ENCODE measurements at places on chromosomes 2 and 18.
A peak's percentile ranks its signal among the peaks of the same experiment; 100 is the strongest.

DNA sequence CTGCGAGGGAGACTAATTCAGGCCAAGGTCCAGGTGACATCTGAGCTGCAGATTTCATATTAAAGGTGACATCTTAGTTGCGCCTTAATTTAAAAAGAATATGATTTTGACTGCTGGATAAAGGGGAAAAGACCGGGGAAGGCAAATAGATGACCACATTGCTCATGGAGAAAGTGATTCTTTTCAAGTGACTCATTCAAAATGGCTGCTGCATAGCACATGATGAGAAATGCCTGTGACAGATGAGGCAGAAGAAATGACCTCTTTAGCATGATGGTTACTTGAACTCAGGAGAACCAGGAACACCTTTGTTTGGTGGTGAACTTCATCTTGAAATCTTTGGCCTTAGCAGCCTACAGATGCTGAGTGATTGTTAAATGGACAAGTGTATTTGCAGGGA, 385.8 kb upstream of the TRIB2 start:
- no peak for DNase-seq

DNA sequence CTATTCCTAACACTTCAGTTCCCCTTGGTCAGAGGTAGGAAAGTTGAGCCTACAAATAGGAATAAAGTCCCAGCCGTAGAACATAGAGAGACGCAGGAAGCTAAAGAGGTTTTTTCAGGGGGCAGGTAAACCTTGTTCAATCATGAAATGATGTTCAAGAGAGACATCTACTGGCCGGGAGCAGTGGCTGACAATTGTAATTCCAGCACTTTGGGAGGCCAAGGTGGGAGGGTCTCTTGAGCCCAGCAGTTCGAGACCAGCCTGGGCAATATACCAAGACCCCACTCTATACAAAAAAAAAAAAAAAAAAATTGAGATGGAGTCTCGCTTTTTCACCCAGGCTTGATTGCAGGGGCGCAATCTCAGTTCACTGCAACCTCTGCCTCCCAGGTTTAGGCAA, 66.7 kb upstream of the DNAJC10 start:
- DNase-seq: no peak

DNA sequence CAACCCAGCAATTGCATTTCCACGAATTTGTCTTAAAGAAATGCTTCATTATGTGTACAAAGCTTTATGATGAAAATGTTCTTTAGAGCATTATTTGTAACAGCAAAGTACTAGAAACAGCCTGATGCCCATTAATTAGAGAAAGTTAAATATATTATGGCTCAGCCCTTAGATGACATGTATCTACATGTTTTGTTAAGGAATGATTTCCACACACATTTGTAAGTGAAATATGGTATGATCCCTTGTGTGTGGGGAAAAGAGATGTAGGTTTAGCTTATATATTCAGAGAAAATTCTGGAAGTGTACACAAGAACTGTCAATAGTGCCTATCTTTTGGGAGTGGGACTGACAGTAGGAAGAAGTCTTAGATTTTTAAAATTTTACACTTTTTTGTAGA, 3.8 kb upstream of the PTPN4 start:
- DNase-seq: no peak

DNA sequence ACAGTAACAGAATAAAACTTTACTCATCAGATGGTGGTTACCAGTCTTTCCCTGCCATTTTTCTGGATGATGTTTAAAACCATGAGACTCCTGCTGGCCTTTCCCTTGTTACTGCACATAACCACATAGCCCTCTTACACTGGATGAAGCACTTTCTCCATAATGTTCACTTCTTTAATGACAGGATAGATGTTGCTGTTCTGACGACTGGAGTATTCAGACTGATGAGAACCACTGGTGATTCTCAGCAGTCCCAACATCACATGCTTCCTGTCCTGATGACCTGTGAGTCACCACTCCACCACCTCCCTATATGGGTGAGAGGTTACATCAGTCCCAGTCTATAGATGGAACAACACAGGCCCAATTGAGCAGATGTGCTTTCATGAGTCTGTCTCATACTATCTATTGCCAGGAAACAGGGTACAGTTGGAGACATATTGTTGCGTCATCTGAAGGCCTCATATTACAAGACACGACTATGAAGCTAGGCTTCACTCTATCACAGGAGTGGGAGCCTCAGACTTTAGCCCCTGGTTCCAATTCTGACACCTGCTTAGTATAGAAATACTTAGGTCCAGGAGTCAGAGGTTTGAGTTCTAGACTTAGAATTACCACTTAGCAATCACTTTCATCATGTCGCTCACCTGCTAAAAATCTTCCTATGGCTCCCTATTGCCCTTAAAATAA, 145.7 kb upstream of the KLF7 start:
- DNase-seq: no peak

- DNase-seq: no peak
Observed at GRCh38 chr18:22223254-22223964, 54.0 kb downstream of the GATA6 start.

DNA sequence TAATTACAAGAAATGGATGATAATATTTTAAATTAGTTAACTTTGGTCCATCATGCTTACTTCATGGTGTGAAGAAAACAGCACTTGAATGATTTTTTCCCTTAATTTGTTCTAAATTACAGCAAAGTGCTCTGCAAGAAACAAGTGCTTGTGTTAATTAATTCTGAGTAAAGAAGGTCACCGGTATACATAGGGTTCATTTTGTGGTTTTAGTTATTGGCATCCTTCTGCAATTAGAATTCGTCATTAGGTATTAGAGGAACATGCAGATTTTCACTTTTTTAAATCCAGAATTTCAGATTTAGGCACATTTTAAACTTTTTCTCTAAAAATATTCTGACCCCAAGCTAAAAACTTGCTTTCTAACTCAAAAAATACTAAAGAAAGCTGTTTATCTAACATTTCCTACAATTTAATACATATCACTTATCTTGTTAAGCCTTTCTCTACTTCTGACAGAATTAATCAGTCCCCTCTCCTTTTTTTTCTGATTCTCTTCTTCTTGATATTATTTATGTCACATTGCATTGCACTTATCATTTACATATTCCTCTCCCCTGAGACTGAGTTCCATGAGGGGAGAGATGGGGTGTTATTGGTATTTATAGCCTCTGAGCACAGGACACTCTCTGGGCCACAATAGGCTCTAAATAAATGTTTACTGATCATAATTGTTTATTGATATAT, 129.2 kb downstream of the PLA2R1 start:
- no peak for DNase-seq

DNA sequence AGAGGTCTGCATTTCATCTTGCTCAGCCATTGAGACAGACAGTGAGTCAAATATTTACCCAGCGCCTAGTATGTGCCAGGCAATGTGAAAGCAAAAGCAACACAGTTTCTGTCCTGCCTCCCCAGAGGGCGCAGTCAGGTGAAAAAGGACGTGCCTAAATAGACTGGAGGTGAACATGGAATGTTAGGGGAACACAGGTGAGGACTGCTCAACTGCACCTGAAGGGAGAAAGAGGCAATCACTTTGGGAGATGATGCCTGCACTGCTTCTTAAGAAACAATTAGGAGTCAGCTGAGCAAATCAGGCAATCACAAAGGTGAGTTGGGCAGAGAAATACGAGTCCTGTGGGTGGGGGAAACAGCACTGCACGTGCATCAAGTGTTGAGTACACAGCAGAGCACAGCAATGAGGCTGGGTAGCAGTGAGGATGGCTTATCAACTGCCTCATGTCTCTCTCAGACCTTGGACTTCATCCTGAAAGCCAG, 218.3 kb upstream of the SMAD7 start:
- peak; percentile 39 for DNase-seq

GRCh38 chr2:104852090-104852666, 1.7 kb upstream of the POU3F3 start:
- DNase-seq: no peak

GRCh38 chr2:191942739-191943103, 95.8 kb upstream of the CAVIN2 start:
- no peak for DNase-seq

GRCh38 chr18:44179693-44180092, 501.0 kb upstream of the SETBP1 start:
- DNase-seq: no peak

- peak; percentile 99 for DNase-seq
Observed at GRCh38 chr2:10447895-10448575, at the start of gene ODC1. ODC1 (minus strand) TSS chr2:10448327; CDS start chr2:10445032, 3,295 bp downstream.

GRCh38 chr2:171217330-171217729, 56.6 kb upstream of the TLK1 start:
- DNase-seq: no peak

DNA sequence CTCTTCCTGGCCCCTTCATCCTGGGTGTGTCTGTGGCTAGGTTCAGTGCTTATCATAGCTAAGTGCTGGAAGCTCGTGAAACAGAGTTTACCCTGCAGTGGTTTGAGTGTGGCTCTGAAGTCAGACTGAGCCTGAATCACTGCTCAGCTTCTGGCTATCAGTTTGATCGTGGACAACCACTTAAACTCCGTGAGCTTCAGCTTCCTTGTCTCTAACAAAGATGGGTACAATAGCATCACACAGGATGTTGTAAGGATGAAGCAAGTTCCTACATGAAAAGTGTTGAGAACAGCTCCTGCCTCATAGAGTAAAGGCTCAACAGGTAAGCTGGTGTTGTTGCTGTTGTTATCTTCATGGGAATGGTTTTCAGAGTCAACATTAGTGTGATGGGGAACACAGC, 210.3 kb downstream of the CLIP4 start:
- no peak for DNase-seq

- no peak for DNase-seq
Observed at GRCh38 chr18:36419900-36420531, 122.5 kb downstream of the FHOD3 start.

DNA sequence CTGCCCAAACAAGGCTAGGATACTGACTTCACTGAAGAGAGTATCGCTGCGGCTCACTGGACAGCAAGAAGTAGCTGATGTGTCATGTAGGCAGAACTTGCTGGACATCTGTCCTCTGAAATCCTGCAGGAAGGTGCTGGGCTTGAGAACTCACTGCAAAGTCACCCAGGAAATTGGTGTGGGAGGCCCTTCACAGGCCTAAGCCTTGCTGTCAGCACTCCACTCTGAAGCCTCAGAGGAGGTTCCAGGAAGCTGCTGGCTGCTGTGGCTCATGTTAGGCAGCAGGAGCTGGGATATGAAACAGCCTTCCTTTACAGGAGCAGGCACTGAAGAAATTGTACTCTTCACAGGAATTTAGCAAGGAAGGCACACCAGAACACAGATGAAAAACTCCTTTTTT, 88.3 kb upstream of the CCDC68 start:
- no peak for DNase-seq

- no peak for DNase-seq
Observed at GRCh38 chr18:57439985-57440330, 4.8 kb downstream of the ONECUT2 start.

DNA sequence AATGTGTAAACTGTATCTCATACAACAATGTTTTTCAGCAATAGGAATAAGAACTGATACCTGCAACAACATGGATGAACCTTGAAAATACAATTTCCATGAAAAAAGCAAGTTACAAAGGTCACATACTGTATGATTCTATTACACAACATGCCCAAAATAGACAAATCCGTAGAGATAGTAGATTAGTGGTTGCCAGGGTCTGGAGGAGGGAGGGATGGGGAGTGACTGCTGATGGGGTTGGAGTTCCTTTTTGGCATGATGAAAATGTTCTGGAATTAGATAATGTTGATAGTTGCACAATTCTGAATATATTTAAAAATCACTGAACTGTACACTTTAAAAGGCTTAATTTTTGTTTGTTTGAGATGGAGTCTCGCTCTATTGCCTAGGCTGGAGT, 33.8 kb downstream of the UBXN4 start:
- DNase-seq: no peak

DNA sequence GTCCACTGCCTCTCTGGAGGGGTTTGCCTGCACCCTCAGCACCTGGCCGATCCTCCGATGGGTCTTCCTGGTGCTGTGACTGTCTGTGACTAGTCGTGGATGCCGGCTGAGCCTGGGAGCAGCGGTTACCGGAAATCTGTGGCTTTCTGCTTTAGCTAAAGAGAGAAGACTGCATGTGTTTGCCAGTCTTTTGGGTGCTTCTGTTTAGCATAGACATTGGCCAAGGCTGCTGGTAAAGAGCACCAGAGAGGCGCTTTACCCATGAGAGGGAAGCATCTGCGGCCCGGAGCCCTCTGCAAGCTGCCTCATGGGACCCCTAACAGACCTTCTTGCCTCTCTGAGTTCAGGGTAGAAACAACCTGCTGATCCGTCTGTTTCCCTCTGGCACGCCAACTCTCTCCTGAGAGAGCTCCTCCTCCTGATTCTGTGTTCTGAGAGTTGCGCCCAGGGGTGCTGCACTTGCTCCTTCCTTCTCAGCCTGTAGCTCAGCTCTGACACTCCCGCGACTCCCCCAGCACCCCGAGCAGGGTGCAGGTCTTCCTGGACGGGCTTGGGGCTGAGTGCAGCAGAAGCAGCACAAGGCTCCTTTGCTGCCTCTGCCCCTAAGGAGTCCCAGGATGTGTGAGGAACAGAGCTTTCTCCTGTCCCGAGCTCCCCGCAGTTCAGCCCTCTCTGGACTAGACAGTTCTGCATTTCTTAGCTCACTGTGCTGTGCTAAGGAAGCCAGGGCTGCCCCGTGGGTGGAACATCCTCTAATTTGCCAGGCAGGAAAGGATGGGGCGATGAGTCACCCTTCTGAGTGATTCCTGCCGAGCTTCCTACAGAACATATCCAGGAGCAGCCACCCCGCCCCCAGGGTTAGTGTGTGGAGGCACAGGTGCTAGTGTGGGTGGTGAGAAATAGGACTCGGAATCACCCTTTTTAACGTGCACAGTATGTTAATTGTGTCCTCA, 203.2 kb downstream of the SH3RF3 start:
- DNase-seq: peak; percentile 16

GRCh38 chr18:31776093-31776492, 15.4 kb upstream of the SLC25A52 start:
- no peak for DNase-seq

GRCh38 chr2:218557941-218558340, 10.2 kb downstream of the USP37 start:
- DNase-seq: no peak

GRCh38 chr2:148896136-148896535, 21.1 kb downstream of the KIF5C start:
- DNase-seq: no peak

DNA sequence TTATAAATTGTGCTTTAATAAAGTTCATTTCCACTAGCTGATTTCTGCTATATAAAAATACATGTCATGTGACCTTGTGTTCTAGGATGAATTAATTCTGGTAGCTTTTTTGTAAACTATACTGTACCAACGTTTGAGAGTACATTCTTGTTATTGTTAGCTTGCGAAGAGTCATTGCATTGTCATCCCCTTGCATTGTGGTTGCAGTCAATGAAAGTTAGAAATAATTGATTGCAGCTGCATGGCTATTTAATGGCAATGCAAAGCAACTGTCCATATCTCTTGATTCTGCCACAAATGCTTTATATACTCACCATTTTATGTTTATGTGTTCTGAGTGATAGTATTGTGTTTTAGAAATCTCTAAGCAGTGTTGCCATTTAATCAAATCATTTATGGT, 91.6 kb downstream of the ZNF407 start:
- no peak for DNase-seq

- no peak for DNase-seq
Observed at GRCh38 chr2:182831101-182831500, 35.3 kb downstream of the FRZB start.

- no peak for DNase-seq
Observed at GRCh38 chr18:21341141-21341540, 99.1 kb downstream of the GREB1L start.

- no peak for DNase-seq
Observed at GRCh38 chr2:40721595-40721994, 269.7 kb upstream of the SLC8A1 start.

Data from CD4-positive, alpha-beta T cell treated with Interleukin-12 subunit alpha and Interleukin-12 subunit beta, for 1 hour (primary cell).